SK-N-SH treated with all-trans-retinoic acid at 6 μM for 48 hours (cell line): ENCODE measurements at places on chromosomes 1 and 21.
A peak's percentile ranks its signal among the peaks of the same experiment; 100 is the strongest.

GRCh38 chr1:157101149-157101548 is 1.5 kb upstream of the ETV3L start:
- no peak for ATAC-seq

- no peak for ATAC-seq
Measured at GRCh38 chr1:16371725-16372124, 4.7 kb downstream of the SZRD1 start.

DNA sequence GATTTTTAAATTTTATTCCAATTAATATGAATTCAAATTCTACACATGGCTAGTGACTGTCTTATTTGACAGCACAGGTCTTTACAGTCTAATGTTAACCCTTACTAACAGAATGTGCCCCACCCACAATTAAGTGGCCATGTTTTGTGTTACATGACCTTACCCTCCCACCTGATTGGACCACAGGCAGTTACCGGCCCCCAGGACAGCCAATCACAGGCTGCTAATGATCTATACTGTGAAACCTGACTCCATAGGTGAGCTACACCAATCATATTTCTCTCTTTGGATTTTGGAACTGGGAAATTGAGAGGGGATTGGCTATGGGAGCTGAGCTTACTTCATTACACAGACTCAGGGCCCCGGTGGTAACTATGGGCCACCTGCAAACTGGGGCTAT is 27.5 kb downstream of the ZP4 start:
- ATAC-seq = no peak

DNA sequence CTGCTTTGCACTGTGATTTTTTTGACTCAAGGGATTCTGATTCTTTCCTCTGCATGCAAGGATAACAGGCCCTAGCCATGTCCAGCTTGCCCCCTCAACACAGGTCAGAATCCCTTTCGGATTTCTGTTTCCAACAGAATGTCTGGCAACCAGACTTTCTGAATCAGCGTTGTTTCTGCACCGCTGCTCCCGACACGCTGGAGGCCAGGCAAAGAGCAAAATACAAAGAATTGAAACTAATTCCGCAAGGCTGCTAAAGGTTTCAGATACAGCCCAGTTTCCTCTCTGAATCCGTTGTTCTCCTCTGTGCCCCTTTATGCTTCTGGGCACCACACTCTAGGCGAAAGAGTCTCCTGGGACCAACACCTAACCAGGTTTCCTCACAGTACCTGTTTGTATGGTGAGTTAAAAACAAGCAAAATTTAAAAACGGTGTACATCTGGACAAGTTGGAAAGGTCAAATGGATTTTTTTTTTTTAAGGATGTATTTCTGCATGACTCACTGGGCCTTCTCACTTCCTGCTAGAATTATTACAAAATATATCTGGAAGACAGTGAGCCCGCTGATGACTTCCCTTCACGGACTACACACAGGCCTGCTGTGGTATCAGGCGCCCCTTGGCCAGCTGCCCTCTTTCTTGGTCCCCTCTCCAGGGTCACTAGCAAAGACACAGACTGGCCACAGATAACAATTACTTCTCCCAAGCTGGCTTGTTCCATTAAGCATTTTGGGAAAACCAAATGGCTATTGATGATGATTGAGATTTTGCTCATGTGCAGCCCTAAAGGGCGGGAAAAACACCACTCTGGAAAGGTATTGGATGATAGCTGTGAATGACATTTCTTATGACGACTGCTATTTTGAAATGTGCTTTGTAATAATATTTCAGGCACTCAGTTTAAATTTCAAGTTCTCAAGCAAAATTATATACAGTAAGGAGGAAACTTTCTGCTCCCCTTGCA is 118.3 kb downstream of the TGFB2 start:
- peak; percentile 10; the same call in 1 of the 3 replicates for ATAC-seq
